ENCODE measurements at places on chromosomes 16 and 17.

DNA sequence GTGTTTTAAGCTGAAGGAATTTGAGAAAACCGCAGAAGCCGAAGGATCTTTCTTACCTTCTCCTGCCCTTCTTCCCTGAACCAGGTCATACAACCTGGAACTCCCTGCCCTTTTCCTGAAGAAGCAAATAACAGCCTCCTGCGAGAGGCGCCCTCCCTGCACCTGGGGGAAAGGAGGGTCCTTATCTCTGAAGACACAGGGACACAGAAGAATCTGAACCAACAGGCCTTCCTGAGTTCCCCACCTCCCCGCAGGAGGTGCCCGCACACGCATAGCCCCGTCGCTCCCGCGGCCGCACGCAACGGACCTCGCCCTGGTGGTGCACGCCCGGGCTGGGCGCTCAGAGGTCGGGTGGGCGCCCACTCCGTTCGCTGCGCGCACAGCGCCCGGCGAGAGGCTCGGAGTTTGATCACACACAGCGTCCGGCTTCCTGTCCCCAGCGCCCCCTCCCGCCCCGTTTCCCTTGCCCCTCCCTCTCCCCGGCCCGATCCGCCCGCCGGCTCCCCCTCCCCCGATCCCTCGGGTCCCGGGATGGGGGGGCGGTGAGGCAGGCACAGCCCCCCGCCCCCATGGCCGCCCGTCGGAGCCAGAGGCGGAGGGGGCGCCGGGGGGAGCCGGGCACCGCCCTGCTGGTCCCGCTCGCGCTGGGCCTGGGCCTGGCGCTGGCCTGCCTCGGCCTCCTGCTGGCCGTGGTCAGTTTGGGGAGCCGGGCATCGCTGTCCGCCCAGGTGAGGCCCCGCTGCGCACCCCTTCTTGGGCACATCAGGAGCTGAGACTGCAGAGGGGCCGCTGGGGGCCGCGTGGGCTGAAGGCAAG is at the start of gene TNFSF12:
Gene TNFSF12 (plus strand): TSS at position 474 of the 816 bp plus-strand sequence. CDS start 96 bp downstream, at position 570.
- DNase-seq = peak; percentile 62

GRCh38 chr17:57619061-57619937 is 125.8 kb downstream of the CCDC182 start:
- peak; percentile 40 for DNase-seq

- DNase-seq = peak; percentile 68
Observed at GRCh38 chr17:1078831-1079561, 82.1 kb downstream of the TIMM22 start.

GRCh38 chr16:79713609-79714309 is 113.2 kb upstream of the MAF start:
- DNase-seq = no peak

GRCh38 chr17:81345228-81346089 is 49.8 kb upstream of the BAHCC1 start:
- DNase-seq = peak; percentile 93

DNA sequence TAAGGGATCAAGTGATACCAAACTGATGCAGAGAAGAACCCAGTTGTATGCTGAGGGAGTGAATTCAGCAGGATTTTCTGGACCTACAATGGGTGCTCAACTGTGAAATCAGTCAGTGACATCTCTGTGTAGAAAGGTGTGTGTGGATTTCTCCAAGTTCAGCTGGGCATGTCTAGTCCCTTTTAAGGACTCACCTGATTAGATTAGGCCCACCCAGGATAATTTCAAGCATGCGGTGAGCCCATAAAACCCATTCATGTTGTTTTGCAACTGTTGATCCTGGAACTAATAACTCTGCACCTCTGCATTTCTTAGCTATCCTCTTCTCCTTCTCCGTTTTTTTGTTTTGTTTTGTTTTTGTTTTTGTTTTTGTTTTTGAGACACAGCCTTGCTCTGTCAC is 35.1 kb upstream of the DNAJA2 start:
- DNase-seq = no peak

GRCh38 chr17:73600103-73600871 is 44.0 kb downstream of the SDK2 start:
- DNase-seq = no peak

- no peak for DNase-seq
Observed at GRCh38 chr17:8954339-8954738, 11.2 kb downstream of the PIK3R5 start.

DNA sequence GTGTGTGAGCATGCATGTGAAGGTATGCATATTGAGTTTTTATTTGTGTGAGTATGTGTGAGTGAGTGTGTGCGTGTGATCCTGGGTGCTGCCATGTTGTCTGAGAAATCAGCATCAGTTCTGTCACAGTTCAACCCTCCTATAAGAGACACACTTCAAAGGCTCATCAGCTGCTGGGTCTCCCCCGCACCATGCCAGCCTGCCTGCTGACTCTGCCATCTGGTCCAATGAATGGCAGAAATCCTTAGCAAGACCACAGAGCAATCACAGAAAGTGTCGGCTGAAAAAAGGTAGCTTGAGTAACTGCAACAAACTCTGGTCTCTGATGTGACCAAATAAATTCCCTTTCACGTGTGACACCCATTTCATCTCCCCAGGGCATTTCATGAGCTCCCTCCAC is 381.8 kb upstream of the MAF start:
- no peak for DNase-seq

DNA sequence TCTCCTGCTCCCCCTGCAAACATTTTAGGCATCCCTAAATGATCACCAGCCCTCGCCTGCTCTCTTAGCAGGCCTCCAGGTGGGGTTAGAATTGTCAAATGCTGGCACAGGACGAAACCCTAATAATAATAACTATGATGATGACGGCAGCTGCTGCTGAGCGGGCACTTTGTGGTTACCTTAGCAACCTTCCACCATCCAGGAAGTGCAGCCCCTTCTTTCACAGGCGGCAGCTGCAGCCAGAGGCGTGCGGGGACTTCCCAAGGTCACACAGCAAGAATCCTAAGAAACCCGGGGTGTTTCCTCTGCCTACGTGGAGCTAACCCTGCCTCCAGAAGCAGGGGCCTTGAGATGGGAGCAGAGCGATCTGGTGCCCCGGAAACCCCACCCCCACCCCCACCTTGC is 22.4 kb upstream of the EIF1 start:
- peak; percentile 51 for DNase-seq

GRCh38 chr16:31258366-31258765 is 1.4 kb upstream of the ITGAM start:
- DNase-seq = no peak

GRCh38 chr16:67672739-67673662 is 6.4 kb downstream of the C16orf86 start:
- DNase-seq = peak; percentile 79

DNA sequence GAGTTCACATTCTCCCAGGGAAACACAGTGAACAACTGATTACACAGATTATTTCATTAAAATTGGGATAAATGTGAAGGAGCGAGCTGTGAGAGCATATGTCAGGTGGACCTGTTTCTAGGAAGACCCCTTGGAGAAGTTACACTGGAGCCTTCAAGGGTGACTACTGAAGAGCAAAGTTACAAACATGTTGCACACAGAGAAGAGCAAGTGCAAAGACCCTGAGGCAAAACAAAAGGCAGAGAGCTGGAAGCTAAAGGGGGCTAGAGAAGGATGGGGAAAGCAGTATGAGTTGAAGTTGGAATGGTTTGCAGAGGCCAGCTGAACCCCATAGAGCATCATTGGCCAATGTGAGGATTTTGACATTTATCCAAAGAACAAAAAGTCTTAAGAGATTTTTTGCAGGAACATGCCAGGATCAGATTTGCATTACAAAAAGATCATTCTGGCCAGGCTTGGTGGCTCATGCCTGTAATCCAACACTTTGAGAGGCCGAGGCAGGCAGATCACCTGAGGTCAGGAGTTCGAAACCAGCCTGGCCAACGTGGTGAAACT is 14.1 kb downstream of the PDZD9 start:
- DNase-seq = peak; percentile 14

- DNase-seq = no peak
Observed at GRCh38 chr17:64209983-64210382, 53.1 kb downstream of the TEX2 start.

DNA sequence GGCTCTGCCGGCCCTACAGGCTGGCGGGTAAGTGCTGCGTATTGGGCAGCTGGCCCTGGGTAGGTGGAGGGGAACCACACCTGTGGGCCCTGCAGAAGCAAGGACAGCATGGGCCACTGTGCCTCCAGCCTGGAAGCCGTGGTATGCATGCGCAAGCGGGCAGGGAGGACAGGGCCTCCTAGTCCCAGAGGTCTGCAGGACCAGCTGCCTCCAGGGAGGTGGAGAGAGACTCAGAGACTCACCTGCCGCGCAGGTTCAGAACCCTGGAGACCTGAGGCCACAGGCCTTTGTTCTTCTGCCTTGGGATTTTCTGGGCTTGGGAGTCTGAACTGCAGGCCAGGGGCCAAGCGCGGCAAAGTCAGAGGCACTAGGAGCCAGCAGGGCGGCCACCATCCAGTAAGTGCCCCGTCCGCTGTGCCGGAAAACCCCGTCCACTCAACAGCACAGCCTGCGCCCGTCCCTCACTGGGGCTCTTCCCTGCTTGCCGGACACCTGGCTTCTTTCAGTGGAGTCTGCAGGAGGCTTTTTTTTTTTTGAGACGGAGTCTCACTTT is 8.8 kb upstream of the RAB40C start:
- DNase-seq = no peak

DNA sequence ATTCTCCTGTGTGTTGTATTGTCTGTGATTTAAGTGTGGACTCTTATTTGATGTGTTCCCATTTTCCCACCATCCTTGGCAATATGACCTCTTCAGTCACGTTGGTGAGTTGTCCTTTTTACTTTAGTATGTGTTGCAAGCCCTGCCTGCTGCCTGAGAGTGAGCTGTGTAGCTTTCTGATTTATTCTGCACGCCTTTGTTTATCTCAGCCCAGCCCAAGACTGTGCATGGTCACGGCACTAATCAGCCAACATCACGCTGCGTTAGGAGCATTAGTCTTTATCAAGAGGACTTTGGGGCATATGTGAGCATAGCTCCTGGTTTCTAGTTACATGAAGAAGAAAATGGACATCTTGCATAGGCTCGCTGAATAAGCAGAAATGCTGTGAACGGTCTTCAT is 6.0 kb downstream of the TOM1L1 start:
- no peak for DNase-seq

GRCh38 chr17:77097631-77098180 is 43.1 kb upstream of the SEC14L1 start:
- DNase-seq = no peak

- DNase-seq = no peak
Observed at GRCh38 chr17:61057257-61057656, 342.4 kb upstream of the TBX2 start.

DNA sequence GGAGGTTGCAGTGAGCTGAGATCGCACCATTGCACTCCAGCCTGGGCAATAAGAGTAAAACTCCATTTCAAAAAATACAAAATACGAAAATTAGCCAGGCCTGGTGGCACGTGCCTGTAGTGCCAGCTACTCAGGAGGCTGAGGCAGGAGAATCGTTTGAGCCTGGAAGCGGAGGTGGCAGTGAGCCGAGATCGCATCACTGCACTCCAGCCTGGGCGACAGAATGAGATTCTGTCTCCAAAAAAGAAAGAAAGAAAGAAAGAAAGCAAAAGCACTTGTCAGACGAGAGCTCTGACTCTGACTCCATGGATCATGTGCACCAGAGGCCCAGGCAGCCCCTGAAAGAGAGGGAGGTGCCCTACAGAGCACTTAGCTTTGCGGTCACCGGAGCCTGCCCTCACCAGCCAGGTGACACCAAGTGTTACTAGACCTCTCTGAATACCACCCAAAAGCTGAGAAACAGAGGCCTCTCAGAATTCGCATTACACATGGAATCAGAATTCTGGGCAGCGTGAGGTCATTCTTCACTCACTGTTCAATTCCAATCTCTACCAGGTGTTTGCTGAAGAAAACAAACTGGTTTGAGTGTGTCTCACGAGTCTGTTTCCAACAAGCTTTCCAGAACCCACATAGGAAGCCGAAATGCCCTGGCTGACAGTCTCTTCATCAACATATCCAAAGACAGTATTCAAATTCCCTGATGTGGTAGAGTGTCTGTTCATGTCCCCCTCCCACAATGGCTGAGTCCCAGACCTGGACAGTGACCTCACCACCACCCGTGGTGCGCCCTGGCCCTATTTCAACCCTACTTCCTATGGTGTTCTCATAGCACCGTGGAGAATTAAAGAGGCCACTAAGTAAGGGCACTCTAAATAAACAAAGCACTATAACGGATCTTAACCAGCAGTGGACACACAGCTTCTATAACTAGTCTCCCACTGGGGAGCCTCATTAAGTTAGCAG is 1.5 kb downstream of the FLCN start:
- peak; percentile 69 for DNase-seq

DNA sequence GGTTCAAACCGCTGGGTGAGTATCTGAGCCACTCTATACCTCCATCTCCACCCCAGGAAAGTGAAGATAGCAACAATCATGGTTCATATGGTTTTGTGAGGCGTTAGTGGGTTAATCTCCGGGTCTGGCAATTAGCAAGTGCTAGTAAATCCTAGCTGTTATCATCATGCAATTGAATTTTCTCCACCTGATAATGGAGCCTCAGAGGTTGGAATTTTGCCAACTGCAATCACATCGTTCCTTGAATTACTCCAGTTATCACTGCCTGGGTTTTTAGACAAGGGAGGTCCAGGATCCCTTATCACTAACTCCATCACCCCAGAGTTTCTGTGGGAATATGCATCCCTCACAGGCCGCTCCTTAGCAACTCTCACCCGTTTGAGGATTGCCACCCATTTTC is 311.5 kb downstream of the RBFOX1 start:
- DNase-seq = no peak

DNA sequence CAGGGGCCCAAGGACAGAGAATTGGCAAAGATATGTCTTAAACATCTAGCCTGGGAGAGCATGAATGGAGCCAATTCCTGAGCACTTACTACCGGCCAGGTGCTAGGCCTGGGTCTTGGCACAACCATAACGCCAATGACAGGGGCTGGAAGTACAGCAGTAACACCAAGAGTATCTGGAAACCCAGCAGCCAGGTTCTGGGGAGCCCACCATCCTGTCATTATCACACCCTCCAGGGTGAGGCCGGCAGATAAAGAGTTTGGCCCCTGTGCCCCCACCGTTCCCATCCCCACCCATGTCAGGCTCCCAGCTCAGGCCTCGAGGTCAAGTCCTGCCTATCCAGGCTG is 508 bp upstream of the TMC8 start:
- no peak for DNase-seq

DNA sequence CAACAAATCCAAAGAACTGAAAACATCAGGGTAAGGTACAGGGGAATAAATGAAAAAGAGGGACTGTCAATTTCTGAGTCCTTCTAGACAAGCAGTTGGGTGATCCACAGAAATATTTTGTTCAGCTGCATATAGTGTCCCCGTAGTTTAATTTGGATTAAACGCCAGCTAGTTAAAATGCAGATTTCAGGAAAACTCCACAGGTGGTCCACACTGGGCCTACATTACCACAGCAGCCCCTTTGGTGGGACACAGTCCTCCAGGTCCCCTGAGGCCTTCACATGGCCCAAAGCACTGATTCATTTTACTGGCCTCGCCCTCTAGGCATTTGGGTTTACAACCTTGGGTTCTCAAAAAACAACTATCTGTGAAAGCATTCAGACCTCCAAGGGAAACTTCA is 4.6 kb downstream of the ARHGAP17 start:
- no peak for DNase-seq
